Retina (tissue), 1 donor: ENCODE measurements at places on chromosomes 2 and 18.

DNA sequence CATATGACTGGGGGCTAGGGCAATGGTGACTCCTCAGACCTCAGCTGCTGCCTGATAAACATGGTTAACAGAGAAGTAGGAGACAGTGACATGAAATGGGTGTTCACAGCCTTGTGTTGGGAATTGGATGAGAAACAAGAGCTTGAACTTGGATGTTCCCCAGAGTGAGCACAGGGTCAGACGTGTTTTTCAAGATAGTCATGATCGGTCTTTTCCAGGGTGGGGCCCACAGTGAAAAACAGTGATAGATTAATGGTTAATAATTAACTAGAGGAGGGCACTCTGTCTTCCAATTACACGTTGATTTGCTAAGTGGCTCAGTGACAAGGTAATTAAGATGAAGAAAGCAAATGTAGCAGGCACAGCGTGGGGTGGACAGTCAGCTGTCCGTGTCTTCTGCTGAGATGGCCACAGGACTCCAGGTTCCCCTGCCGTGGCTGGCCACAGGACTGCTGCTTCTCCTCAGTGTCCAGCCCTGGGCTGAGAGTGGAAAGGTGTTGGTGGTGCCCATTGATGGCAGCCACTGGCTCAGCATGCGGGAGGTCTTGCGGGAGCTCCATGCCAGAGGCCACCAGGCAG lies at the start of gene UGT1A3:
TSS of gene UGT1A3 (plus strand) at position 320 of the 579 bp plus-strand sequence. CDS start at position 405, 85 bp downstream.
- no peak for DNase-seq

GRCh38 chr2:226891780-226892590 lies 56.1 kb downstream of the RHBDD1 start:
- DNase-seq: no peak

GRCh38 chr2:225494100-225494459 lies 94.6 kb downstream of the NYAP2 start:
- DNase-seq: no peak

DNA sequence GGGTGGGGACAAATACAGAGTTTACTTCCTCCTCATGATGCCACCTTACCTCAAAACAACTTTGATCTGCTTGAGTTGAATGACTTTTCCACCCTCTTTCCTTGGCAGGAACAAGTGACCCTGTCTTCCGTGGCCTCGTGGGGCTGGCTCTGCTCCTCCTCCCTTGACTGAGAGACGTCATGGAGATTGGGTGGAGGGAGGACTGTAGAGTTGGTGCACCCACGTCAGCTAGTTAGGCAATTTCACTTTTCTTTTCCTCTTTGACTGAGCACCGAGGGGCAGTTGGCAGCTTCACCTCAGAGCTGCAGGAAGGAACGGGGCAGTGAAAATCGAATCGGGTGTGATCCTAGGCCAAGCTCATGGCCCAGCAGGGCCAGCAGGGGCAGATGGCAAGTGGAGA lies at the start of gene SP140:
TSS of gene SP140 (plus strand) at position 251 of the 400 bp plus-strand sequence. CDS start at position 360, 109 bp downstream.
- DNase-seq: no peak

- no peak for DNase-seq
Observed at GRCh38 chr2:206823178-206823577, 57.8 kb downstream of the FASTKD2 start.

DNA sequence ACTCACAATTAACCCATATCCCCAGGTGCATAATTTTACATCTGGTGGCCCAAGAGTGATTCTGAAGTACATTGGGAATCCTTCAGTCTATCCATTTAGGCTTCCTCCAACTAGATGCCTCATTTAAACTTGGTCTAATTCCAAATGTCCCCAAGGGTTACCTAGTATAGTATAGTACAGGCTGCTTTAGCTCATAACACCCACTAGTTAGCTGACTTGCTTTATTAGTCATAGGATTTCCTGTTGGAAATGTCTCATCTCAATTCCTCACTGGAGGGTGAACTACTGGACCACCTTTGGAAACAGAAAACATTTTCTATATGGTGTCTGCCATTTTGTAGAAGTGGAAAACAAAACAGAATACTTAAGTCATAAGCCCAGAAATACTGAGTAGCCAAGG lies 202.5 kb upstream of the SESTD1 start:
- no peak for DNase-seq

GRCh38 chr2:176124947-176125771 lies 2.6 kb downstream of the HOXD9 start:
- DNase-seq: no peak

DNA sequence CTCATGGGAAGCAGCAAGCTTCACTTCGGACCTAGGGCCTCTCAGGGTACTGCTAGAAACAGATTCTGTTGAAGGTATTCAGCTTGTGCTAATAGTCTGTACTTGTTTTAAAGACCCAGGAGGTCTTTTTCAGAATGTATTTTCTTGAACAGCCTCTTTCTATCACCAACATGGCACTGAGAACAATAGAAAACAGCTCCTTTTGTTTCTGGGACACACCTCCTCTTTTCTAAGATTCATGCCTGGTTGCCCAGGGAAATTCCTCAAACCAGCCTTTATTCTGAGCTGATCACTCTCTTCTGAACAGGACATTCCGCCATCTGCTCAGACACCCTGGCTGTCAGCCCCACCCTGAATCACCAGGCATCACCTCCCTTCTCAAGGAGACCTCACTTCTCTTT lies 389.6 kb downstream of the TGIF1 start:
- peak; percentile 28 for DNase-seq

DNA sequence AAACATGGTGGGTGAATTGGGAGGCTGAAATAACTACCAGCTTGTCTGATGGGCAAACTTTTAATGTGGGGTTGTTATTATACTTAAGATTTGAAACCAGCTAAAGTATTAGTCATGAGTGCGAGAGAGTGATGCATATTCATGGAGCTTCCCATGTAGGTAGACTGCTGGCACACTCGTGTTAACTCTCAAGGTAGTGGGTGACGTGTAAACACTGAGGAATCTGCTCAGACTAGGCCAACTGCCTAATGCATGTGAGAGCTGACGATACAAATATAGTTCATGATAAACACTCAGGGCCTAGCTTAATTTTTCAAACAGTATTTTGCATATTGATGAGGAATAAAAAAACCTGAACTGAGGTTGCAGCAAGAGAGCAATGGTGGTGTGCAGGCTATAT lies 1165.7 kb upstream of the PIK3C3 start:
- no peak for DNase-seq

- DNase-seq: peak; percentile 15
Observed at GRCh38 chr2:54122939-54123338, 7.5 kb downstream of the ACYP2 start.

DNA sequence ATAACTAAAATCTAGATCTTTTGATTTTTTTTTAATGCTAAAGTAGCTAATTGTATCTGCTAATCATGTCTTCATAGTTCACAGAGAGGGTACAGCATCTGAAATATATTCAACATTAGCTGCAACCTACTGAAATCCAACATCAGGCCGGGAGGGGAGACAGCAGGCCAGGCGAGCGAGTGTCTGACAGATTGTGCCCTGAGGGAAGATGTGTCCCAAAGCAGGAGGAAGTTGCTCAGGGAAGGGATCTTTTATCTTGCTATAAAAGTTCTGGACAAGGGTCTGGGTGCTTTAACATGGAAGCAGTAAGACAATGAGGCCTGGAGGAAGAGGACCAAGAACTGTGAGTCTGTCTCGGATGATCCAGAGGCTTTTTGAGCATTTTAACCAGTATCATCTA lies 274.1 kb downstream of the AFF3 start:
- DNase-seq: peak; percentile 37

GRCh38 chr2:178882666-178883440 lies 75.6 kb upstream of the TTN start:
- DNase-seq: no peak

DNA sequence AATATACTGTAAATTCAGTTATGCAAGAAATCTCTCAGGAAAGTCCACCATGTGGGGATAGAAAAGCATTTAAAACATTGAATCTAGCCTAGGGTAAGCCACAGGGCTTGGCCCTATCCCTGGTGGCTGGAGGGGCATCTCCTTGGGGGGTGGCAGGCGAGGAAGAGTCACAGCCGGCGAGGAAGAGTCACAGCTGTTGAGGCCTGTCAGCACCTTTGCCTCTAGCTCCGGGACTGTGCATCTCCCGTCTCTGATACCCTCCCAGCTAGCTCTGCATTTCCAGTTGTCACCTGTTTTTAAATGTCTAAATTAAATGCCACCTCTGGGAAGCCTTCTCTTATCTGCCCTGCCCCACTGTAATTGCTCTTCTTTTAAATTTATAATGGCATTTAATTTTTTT lies 276.7 kb downstream of the ZNF407 start:
- DNase-seq: no peak

- DNase-seq: no peak
Observed at GRCh38 chr18:12904012-12904516, 20.0 kb upstream of the PTPN2 start.
